Muscle of leg (tissue), 16 donors: ENCODE measurements at places on chromosomes 13 and 19. TPM values are rescaled to one million over a fixed set of nuclear protein-coding genes. Genes with fewer than 3 reads are reported as not detected.

DNA sequence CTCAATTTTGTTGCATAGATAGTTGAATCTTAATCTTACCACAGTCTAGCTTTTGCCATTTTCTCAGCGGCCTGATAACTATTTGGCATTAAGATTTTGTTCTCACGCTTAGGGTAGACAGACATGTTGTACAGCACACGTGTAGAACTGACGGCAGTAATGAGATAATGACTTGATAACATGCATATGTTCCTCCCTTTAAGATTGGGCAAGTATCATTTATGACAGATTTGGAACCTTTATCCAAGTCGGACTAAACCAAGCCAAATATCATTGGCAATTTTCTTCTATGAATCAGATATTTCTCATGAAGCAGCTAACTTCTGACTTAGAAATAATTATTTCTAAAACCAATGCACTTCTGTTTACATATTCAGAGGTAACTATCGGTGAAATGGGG lies 205.5 kb downstream of the NDFIP2 start:
- no peak for DNase-seq

DNA sequence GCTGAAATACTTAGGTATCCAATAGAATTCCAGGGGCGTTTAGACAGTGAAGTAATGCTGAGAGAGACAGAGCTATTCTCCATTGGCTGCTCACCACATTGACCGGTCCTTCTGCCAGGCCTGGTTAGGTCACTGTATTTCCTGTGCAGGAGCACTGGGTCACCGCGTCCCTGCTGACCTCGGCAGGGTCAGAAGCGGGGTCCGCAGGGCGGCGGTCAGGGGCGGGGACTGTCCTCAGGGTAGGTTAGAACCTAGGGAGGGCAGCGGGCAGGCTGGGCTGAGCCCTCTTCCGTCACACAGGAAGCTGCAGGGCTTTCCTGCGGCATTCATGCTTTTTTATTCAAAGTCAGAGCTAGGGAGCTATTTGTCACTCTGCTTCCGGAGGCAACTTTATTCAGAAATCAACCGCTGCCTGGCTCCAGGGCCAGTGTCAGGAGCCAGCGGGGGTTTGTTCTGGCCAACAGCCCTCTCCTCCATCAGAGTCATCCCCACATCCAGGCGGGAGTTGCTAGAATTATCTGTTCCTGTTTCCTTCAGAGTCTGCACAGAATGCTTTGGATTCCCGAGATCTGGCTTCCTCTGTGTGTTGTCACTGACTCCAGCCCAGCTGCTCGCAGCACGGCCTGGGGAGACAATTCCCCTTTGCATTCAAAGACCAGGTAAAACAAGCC lies 81.2 kb upstream of the WASF3 start:
- peak; percentile 90 for DNase-seq

Gene SIRT6
- 11.4 TPM for polyA plus RNA-seq

Gene GDF15
- polyA plus RNA-seq, result 0.72 TPM
